Stimulated activated CD4-positive, alpha-beta T cell treated with anti-CD3 and anti-CD28 coated beads, TNF-alpha, amount 100 ng/mL, for 1 hour (primary cell): ENCODE measurements at places on chromosomes 7 and 10.

DNA sequence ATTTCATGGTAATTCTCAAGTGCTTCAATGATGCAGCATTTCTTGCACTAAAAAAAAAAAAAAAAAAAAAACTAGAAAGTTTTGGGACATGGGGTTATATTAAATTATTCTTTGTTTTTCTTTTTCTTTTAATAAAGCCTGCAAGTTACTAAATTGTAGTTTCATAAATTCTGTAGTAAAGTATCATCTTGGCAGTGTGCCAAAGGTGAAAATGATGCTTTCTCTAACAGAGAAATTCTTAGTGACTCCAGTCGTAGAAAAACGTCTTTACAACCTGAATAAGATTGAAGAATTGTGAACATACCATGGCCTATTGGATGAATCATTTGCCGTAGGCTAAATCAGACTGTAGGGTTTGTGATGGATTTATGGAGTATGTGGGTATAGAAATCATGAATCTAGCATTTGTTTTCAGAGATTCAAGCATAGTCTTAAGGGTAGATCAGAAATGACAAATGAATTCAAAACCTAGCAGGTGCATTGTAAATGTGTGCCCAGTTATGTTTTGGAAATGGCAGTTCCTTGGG, 27.1 kb downstream of the RBM17 start:
- DNase-seq = no peak

- DNase-seq = no peak
Measured at GRCh38 chr10:114151486-114151885, 22.5 kb downstream of the CCDC186 start.

- no peak for DNase-seq
Measured at GRCh38 chr10:48399056-48399541, 92.6 kb downstream of the MAPK8 start.

DNA sequence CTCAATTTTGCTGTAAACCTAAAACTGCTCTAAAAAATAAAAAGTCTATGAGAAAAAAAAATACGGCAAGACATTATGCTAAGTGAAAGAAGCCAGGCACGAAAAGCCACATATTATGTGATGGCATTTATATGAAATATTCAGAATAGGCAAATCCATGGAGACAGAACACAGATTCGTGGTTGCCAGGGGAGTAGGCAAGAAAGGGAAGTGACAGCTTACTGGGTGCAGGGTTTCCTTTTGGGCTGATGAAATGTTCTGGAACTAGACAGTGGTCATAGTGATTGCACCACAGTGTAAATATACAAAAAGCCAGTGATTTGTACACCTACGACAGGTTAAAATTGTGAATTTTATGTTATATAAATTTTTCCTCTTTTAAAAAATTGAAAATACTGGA, 41.3 kb upstream of the GLI3 start:
- DNase-seq = no peak

DNA sequence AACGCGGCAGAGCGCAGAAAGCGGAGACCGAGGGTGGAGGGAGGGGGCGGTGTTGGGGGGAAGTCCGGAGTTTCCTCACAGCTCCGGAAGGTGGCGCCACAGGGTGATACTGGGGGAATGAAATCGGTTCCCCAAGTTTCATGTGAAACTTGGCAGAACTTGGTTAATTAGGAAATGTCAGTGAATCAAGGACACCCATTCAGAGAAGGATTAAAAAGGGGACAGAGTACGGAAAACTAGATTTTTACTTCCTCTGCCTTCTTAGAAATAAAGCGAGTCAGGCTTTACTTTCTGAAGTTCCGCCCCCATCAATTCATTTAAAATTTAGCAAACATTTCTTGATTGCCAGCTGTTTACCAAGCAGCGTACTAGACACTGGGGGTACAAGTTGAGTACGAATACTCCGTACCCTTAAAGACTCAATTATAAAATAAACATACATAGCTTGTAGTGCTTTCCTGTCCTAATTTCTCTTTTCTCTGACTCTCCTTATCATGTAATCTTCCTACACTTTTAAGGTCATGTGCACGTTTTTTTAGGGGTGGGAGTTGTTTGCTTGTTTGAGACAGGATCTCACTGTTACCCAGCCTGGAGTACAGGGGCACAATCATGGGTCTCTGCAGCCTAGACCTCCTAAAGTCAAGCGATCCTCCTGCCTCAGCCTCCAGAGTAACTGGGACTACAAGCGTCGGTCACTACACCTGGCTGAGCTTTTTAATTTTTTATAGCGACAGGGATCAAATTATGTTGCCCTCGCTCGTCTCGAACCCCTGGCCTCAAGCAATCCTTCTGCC, 644 bp upstream of the ABI1 start:
- no peak for DNase-seq

DNA sequence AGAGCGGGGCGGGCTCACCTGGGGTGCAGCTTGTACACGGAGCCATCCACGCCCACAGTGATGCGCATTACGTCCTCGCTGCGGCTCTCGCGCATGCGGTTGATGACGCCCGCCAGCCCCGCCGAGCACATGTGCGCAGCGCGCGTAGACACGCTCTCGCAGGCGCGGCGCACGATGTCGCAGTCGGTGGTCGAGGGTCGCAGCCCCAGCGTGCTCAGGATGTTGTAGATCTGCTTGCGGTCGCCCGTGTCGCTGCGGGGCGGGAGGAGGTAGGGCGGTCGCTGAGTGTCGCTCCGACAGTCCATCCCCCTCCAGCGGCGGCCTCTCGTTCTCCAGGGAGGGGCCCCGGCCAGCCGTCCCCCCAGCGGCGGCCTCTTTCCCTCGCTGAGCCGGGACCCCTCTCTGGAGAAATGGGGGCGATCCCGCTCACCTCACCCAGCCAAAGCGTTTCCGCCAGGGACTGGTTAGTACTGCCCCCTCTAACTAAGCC, 4.4 kb upstream of the MYL7 start:
- peak; percentile 29 for DNase-seq

GRCh38 chr7:44267719-44268421, 57.5 kb downstream of the CAMK2B start:
- DNase-seq = no peak

- DNase-seq = no peak
Measured at GRCh38 chr10:17744341-17744861, 7.6 kb upstream of the TMEM236 start.

DNA sequence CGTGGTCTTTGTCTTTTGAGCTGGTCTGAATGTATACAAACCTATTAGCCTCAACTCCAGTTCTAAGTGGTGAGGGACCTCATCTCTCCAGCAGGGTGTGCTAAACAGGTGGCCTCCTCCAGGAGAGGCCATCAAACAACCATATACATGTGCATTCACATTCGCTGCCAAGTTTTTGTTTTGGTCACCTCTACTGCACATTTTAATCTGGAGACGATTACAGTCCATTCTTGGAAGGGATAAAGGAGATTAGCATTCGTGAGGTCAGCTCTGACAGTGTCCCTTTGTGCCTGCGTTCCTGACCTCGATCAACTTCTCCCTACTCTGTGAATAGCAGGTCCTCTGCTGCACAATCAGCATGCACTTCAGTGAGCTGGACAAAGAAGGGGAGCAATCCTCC, 60.8 kb downstream of the RHOBTB1 start:
- no peak for DNase-seq

- DNase-seq = no peak
Measured at GRCh38 chr7:46534664-46535588, 613.9 kb upstream of the IGFBP3 start.

DNA sequence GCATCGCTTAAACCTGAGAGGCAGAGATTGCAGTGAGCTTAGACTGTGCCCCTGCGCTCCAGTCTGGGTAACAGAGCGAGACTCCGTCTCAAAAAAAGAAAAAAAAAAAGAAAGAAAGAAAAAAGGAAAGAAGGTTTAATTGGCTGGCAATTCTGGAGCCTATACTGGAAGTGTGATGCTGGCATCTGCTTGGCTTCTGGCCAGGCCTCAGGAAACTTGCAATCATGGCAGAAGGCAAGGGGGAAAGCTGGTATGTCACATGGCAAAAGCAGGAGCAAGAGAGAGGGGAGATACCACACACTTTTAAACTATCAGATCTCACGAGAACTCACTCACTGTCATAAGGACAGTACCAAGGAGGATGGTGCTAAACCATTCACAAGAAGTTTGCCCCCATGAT, 190.0 kb downstream of the CALN1 start:
- DNase-seq = no peak

DNA sequence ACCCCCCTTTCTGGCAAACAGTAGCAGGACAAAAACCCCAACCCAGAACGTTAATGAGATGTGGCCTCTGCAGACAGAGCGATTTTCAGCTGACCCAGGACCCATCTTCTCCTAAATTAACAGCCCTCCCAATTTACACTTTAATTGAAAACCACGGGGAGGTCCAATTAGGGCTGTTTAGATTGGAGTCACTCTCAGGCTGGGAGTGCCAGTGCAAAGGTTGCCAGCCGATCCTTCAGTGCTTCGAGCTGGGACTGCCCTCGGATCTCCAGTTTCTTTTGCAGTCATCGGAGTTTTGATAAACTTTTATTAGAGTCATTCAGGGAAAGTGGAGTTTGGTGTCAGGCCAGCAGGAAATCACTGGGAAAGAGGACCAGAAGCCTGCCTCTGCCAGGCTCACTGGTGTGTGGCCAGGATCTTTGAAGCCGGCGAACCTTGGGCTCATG, 108.0 kb downstream of the DOCK1 start:
- DNase-seq = no peak

- no peak for DNase-seq
Measured at GRCh38 chr10:50063100-50063499, 4.7 kb upstream of the WASHC2A start.

DNA sequence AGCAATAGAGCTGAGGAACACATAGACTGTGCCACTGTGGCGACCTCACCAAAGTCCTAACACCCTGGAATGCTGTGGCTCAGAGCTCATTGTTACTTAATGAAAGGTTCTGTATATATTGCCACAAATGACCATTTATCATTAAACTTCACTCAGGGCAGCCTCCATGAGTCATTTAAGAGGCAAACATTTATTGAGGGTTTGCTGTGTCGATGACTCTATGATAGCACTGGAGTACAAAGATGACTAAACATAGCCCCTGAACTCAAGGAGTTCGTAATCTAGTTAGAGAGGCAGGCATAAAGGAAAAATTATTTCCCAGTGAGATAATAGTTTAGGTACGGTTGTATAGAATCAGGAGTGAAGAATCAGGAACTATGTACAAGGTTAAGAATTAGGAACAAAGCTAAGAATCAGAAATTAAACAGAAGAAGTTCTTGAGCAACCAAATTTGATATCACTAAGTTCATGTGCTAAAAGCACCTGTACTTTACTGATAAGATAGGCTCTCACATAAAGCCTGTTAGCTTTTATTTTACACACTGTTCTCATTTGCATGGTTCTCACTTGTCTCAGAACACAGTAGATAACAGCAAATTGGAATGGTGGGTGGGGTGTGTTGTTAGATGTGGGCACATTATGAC, 7.9 kb downstream of the ENTPD7 start:
- no peak for DNase-seq

GRCh38 chr10:110165239-110165638, 42.2 kb upstream of the MXI1 start:
- DNase-seq = no peak

GRCh38 chr10:62866941-62867340, 50.8 kb upstream of the EGR2 start:
- no peak for DNase-seq
